Activated naive CD4-positive, alpha-beta T cell treated with anti-CD3 and anti-CD28 coated beads for 36 hours (primary cell): ENCODE measurements at places on chromosomes 4 and X. TPM values are rescaled to one million over a fixed set of nuclear protein-coding genes. Genes with fewer than 3 reads are reported as not detected.

DNA sequence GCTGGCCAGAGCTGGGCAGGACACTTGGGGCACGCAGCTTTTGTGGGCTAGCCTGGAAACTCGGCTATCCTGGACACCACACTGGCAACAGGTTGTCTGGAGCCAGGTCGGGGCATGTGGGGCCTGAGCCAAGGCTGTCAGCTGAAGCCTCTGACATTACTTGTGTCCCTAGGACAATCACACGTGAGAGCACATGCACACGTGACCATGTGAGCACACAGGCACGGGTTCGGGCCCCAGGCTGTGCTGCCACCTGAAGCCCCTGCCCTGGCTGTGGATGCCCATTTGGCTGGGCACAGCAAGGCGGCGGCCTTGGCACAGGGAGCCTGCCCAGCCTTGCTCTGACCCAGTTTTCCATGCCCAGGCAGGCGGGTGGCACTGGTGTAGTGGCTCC is 8.7 kb upstream of the FGFR3 start:
- H3K4me3 ChIP-seq, result no peak overlapping the region
- no peak overlapping the region for H3K27ac ChIP-seq
- DNase-seq, result no peak
- H3K36me3 ChIP-seq, result no peaks in the 10 kb centered on the region

- no peak for DNase-seq
- no peaks in the 10 kb centered on the region for H3K36me3 ChIP-seq
- H3K27me3 ChIP-seq, result no peaks in the 10 kb centered on the region
- H3K4me3 ChIP-seq, result no peak overlapping the region
- no peak overlapping the region for H3K27ac ChIP-seq
Observed at GRCh38 chrX:16702700-16703599, 9.5 kb downstream of the CTPS2 start.

TMSB15C gene
- total RNA-seq, result 2.1 TPM

- DNase-seq, result no peak
- no peak overlapping the region for H3K27ac ChIP-seq
- peaks cover 7% of the 10 kb centered on the region for H3K27me3 ChIP-seq
- H3K4me1 ChIP-seq, result no peaks in the 10 kb centered on the region
Observed at GRCh38 chr4:14816623-14817261, 185.5 kb upstream of the CPEB2 start.

XAGE1A gene
- not detected for total RNA-seq
